ENCODE measurements at places on chromosomes 1 and 21. TPM values are rescaled to one million over a fixed set of nuclear protein-coding genes. Genes with fewer than 3 reads are reported as not detected.

GRCh38 chr1:181482521-181483284, 614 bp upstream of the CACNA1E start:
- DNase-seq = peak; percentile 15
- no peaks in the 10 kb centered on the region for H3K36me3 ChIP-seq
- no peaks in the 10 kb centered on the region for H3K4me1 ChIP-seq
- H3K27me3 ChIP-seq = peaks cover 23% of the 10 kb centered on the region
- no peak overlapping the region for H3K27ac ChIP-seq

The RPTN gene
- not detected for total RNA-seq

GRCh38 chr1:203130358-203130985, 2.9 kb downstream of the ADORA1 start:
- H3K36me3 ChIP-seq = no peaks in the 10 kb centered on the region
- H3K27me3 ChIP-seq = peaks cover 9% of the 10 kb centered on the region
- H3K4me1 ChIP-seq = peaks cover 6% of the 10 kb centered on the region
- H3K4me3 ChIP-seq = no peak overlapping the region
- no peak for DNase-seq

DNA sequence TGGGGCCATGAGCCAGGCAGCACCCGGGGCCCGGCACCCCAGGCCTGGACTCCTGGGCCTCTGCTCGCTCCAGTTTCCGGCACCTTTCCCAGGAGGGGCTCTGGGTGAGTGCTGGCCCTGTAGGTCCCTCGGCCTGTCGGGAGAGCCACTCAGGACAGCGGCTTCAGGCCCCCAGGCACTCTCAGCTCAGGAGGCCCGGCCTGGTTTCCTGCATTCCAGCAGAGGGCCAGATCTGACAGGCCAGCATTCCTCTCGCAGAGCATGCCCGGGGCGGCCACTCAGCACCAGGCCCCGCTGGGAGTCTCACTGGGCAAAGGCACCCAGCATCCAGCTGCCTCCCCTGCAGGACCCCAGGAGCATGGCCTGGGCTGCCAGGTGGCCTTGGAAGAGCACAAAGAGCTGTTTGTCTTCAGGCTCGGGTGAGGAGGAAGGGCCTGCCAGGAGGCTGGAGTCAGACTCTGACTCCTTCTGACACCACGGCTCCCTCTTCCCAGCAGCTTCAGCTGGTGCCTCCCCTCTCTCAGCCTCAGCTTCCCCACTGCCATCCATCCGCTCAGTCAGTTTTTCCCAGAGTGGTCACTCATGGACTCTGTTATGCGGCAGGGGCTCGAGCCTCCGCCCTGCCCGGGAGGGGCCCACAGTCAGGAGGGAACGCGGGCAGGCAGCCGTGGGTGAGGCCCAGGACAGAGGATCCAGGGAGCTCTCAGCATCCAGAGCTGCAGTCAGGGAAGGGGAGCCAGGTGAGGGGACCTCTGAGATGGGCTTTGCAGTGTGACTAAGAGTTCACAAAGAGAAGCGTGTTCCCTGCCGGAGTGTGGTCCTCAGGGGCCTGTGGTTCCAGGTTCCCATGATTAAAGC, 51.7 kb downstream of the WNT9A start:
- H3K27ac ChIP-seq = no peak overlapping the region
- no peaks in the 10 kb centered on the region for H3K27me3 ChIP-seq
- no peak overlapping the region for H3K4me3 ChIP-seq
- H3K4me1 ChIP-seq = no peaks in the 10 kb centered on the region
- no peaks in the 10 kb centered on the region for H3K36me3 ChIP-seq

GRCh38 chr1:91889717-91890459, 3.9 kb upstream of the TGFBR3 start:
- H3K4me1 ChIP-seq = no peaks in the 10 kb centered on the region
- no peak overlapping the region for H3K4me3 ChIP-seq
- no peaks in the 10 kb centered on the region for H3K27me3 ChIP-seq
- peak; percentile 46 for DNase-seq
- no peaks in the 10 kb centered on the region for H3K36me3 ChIP-seq
